ENCODE measurements at places on chromosomes 2 and 18.

DNA sequence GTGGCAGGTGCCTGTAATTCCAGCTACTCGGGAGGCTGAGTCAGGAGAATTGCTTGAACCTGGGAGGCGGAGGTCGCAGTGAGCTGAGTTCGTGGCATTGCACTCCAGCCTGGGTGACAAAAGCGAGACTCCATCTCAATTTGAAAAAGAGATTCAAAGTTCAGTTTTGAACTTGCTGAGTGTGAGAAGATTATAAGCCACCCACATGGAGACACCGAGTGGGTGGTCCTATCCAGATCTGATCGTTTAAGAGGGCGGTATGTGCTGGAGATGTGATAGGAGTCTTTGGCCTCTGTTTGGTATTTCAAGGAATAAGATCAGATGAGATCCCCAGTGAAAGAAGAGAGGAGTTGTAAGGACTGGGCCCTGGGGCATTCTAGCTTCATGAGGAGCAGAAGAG, 25.6 kb downstream of the RNF144A start:
- no peak for DNase-seq

DNA sequence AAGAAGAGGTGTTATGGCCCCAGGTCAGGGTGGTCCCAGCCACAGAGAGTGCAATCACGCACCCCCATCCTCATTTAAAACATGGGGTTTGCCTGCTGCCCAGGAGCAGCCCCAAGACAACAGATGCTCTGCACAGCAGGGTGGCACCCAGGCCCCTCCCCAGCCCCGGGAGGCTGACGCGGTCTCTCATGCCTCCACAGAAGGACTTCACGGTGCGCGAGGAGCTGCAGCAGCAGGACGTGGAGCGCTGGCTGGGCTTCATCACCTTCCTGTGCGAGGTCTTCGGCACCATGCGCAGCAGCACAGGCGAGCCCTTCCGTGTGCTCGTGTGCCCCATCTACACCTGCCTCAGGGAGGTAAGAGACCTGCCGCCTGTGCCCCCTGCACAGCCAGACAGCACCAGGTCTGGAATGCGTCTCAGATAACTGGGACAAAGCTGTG, 133.7 kb downstream of the SMAD7 start:
- peak; percentile 25 for DNase-seq

DNA sequence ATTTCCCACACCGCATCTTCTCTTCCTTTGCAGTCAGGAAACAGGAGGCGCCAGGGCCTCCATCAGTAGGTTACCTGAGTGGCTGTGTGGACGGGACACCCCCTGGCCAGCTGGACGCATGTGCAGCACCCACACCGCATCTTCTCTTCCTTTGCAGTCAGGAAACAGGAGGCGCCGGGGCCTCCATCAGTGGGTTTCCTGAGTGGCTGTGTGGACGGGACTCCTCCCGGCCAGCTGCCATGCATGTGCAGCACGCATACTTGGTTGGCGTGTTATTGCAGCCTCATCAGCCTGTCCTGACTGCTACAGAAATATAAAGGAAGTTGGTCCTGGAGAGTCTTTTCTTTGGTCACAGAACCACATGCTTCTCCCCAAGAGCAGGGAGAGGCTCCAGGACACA, 74.6 kb downstream of the DCDC2C start:
- no peak for DNase-seq

GRCh38 chr2:176553685-176554100, 284.5 kb downstream of the MTX2 start:
- DNase-seq: peak; percentile 66
